ENCODE measurements at places on chromosomes 7 and 10.

- no peak for DNase-seq
These were observed 75.9 kb downstream of the NRBF2 start for GRCh38 chr10:63208986-63209385.

DNA sequence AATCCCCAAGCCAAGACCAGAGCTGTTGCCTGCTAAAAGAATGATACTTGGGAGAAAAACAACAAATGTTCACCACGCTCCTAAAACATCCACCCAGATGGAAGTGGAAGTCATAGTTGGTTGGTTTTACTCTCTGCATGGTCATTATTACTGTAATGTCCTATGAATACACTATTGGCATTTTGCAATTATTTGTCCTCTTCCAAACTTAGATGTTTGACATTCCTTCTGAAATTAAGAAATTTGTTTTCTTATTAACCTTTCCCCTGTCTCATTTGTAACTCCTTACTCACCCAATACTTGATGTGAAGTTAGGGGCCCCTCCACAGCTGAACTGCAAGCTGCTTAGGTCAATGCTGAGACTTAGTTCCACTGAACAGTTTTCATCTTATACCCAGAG, 383.3 kb downstream of the INHBA start:
- no peak for DNase-seq

GRCh38 chr7:142385491-142386340, 127.9 kb upstream of the PRSS58 start:
- peak; percentile 61 for DNase-seq

DNA sequence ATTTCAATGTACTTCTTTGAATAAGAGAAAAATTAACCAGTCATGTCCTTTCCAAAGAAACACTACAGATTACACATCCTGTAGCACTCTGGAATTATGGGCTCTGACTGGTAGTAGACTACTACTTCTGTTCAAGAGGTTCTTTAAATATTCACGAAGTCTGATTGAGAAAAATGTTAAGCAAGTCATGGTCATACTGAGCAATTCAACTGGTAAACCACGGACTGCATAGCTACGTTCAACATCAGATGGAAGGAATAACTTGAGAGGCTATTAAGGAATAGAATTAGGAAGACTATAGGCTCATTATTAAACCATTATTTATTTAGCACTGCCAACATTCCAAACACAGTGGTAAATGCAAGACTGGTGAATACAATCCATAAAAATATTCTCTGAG, 160.8 kb downstream of the IMMP2L start:
- DNase-seq, result no peak

DNA sequence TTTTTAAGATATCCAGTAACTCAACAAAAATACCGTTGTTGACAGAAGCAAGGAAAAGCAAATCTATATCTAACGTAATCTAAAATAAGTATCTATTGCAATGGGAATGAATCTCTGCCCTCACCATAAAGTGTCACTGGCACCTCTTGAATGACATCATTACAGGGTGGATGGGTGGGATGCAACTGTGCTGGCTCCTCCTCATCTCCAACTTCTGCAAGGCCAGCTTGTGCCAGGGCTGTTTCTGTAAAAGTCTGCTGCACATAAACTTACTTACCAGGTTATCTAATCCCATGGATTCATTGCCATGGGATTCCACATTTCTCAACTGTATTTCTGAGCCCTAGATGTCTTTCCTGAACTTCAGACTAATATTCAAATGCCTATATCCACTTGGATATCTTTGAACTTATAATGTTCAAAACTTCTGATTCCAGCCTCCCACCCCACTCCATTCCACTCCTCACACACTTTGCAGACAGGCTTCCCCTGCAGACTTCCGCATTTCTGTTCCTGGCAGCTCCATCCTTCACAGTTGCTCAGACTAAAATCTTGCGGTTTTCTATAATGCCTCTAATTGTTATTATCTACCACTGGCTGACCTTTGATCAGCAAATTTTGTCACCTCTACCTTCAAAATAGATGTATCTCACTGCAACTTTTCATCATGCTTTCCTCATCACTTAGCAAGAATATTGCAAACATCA, 10.7 kb downstream of the FGL2 start:
- DNase-seq, result no peak

DNA sequence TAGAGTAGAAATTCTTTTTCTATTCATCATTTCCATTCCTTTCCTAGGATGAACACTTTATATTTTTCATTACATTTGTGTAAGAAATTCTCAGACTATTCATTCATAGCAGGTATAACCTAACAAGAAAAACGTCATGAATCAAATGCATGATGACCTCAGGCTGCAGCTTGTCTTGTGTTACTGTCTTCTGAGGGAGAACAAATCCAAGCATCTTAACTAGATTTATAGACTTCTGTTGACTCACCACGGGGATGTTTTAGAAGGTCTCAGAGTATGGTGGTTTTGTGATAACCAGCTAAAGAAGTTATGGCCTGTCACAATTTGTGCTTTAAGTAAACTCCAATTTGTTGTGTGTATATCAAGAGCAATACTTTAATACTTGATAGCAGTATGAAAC, 102.7 kb downstream of the ANKRD7 start:
- no peak for DNase-seq

DNA sequence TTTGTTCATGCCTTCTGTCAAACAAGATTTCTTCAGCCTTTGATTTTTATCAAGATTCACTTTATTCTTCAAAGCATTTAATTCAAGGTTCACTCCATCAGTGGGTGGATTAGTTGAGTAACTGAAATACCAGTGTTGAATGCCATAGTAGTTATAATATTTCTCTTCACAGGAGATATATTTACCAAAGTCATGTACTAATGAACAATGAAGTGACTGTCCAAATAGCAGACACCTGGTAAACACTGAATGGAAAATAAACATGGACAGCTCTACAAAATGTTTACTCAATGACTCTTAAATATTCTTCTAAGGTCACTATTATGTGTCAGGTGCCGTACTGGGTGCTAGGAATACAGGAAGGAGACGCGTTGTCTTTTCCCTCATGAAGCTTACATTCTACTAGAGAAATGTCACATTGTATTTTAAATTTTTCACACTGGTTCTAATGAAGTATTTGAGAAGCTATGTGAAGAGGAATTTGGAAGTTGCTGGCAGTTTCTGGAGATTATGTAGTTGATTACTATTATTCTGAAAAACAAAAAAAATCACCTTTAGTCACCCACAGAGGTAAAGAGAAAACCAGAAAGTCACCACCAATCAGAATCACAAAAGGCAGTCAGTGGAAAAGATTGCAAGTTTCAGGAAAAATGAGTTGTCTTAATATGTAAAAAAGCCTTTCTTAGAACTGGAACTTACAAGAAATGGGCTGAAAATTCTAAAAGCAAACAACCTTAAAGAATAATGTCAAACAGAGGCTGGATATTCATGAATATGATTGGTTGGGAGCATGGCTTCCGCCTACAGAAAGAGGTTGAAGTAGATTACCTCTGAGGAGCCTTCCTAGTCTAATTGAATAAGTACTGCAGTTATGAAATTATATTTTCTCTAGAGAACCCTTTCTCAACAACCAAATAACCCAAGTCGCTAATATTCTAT, 84.5 kb downstream of the RTKN2 start:
- no peak for DNase-seq

- no peak for DNase-seq
These were observed 106.9 kb downstream of the AOAH start for GRCh38 chr7:36617408-36617807.

- DNase-seq, result no peak
These were observed 95.9 kb downstream of the DNMBP start for GRCh38 chr10:99913831-99914235.

DNA sequence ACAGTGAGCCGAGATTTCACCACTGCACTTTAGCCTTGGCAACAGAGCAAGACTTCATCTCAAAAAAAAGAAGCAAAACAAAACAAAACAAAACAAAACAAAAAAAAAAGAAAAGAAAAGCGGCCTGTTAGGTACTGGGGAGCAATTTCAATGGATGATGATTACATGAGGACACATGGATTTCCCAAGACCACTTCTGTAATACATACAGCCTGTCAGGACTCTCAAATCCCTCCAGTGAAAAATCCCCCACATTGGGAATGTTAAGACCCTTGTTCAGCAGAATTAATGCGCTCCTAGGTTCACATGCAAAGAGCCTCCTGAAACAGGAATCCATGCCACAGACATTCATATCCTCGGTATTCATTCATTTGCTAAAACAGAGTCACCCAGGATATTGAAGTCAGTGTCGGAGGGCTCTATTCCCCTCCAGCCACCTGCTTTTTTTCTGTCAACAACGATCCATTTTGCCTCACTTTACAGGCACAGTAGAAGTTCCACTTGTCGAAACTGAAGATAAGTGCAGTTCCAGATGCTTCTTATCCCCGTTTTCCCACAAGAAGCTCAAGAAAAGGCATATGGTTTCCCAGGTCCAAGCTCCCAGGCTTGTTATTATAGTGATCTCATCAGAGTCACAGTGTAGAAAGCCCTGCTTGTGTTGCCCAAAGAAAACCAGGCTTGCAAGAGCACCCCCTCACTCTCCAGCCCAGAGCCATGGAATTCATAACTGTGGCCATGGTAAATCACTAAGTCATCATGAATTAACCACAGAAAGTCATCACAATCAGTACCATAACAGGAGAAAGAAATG, 20.2 kb downstream of the SLC16A12 start:
- DNase-seq, result no peak

GRCh38 chr7:155846936-155847335, 34.7 kb upstream of the SHH start:
- DNase-seq, result no peak

GRCh38 chr7:101618916-101619315, 10.2 kb downstream of the MYL10 start:
- no peak for DNase-seq

DNA sequence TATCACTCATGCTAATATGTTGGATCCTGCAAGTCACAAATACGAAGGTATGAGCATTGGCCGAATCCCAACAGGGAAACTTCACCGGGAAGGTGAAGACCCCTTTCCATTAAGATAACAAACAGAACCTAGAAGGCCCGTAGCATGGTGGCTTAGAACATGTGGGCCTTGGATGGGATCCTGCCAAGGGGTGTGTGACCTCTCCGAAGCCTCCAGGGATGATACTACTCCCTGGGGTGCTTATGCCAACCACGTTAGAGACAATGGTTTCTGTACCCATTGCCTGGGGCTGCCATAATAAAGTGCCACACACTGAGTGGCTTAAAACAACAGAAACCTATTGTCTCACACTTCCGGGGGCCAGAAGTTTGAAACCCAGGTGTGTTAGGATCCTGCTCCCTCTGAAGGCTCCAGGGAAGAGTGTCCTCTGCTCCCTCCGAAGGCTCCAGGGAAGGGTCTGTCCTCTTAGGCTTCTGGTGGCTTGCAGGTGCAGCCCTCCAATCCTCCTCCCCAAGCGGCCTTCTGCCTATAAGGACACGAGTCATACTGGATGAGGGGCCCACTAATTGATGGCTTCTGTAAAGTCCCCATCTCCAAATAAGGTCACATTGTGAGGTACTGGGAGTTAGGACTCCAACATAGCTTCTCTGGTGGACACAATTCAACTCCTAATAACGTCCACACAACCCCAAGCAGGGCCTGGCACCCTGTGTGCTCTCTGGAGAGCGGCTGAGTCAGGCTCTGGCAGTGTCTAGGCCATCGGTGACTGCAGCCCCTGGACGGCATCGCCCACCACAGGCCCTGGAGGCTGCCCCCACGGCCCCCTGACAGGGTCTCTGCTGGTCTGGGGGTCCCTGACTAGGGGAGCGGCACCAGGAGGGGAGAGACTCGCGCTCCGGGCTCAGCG, 992 bp upstream of the MGMT start:
- DNase-seq, result no peak

DNA sequence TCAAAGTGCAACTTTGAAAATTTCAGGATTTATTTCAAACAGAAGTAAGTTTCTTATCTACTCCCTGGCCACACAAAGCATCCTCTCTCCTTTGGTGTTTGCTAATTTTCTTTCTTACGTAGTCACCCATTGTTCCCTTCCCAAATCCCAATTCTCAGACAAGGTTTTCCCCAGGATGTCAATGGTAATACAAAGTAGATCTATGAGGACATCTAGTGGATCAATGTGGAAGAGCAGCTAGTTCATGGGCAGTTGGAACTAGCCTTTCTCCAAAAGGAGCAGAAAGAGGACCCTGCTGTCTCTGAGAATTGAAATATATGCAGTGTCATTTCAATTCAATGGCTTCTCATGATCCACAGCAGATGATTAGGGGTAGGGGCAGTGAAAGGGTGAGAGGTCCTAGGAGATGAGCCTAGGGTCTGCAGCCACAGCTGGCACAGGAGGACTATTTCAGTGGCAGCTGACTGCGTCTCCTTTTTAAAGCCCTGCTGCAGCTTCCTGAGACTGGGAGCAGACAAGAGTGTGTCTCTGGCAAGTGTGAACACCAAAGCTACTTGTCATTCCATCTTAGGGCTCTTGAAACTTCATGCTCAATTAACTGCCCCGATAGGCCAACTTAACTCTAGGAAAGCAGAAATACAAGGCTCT, 632.6 kb downstream of the KCNMA1 start:
- DNase-seq, result no peak

GRCh38 chr7:148487912-148488311, 102.7 kb upstream of the C7orf33 start:
- DNase-seq, result no peak

DNA sequence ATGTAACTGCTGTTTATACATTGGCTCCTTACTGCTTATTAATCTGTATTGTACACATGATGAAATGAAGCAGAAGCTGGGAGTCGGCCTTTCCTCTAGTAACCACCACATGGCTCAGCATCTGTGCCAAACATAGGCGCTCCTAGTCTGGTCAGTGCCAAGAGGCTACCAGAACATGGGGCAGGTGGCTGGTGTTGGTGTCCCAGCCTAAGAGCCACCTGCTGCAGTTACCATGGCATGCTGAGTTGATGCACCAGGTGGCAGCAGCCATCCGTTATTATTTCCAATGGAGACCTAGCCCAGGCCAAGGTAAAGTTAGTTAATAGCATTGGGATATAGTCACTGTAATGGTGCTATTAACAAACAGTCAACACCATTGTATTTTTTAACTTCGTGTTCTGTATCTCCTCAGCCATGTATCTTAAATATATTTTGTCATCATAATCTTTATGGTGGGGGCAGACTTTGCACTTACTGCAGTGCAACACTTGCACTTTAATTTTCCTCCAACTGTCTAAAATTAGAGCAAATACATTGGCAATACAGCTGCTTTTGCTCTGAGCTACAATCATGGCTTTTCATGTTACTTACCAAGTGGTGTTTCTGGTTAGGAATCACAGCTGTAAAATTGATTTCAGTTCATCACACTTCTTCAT, 33.1 kb downstream of the HBP1 start:
- DNase-seq, result peak; percentile 34

DNA sequence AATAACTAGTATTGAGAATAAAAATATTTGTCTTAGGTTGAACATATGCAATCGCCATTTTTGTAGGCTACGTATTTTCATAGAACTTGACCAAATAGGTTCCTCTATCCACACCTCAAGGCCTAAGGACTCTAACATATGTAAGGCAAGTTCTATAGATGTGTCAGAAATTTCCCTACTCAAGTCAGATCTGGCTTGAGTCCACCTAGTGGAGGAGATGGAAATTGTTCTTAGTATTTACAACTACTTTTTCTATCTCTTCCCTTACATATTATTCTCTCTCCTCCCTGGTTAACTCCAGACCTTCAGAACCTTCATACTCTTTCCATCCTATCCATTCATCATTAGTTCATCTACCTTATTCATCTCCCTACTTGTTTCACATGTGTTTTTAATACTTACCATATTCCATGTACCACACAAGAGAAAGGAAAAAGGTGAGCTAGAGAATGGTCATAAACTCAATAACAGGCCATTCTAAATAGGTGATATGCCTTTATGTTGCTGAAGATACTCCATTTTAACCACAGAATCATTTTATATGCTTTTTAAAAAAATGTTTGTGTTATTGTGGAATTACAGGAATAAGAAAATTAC, 174.5 kb upstream of the HDAC9 start:
- peak; percentile 36 for DNase-seq

- DNase-seq, result no peak
These were observed 32.6 kb downstream of the NET1 start for GRCh38 chr10:5445006-5445405.
